ENCODE measurements at places on chromosomes 6 and 20.

- peak; percentile 19 for DNase-seq
Measured at GRCh38 chr6:153231048-153231646, 100.1 kb upstream of the RGS17 start.

DNA sequence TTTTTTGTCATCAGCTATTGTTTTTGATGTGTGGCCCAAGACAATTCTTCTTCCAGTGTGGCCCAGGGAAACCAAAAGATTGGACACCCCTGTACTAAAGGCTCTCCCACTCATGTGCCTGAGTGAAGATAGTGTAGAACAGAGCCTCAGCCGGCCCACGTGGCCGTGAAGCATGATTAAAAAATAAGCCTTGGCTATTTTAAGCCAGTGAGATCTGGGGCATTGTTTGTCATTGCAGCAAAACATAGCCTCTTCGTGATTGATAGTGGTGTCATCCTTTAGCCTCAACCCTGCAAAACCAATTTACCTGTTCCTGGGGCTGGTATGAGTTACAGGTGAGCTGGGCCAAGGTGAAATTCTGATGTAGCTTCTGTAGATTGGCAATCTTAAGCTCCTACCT is 85.3 kb downstream of the TULP4 start:
- no peak for DNase-seq

DNA sequence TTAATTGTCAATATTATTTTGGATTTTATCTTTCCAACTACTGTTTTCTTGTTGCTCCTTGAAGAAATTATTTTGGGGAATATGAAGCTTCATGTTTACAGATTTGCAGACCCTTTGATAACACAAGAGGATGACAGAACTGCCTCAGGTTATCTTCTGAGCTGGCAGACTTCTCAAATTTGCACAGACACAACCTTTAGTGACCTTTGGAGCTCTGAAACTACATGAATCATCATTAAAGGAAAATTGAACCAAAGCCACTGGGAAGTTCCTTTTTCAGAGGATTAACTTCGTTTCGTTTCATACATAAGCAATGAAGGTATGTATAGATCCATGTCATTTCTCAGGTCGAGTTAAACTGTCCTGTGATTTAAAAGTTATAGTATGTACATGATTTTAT is 85.9 kb downstream of the FBXO5 start:
- no peak for DNase-seq

DNA sequence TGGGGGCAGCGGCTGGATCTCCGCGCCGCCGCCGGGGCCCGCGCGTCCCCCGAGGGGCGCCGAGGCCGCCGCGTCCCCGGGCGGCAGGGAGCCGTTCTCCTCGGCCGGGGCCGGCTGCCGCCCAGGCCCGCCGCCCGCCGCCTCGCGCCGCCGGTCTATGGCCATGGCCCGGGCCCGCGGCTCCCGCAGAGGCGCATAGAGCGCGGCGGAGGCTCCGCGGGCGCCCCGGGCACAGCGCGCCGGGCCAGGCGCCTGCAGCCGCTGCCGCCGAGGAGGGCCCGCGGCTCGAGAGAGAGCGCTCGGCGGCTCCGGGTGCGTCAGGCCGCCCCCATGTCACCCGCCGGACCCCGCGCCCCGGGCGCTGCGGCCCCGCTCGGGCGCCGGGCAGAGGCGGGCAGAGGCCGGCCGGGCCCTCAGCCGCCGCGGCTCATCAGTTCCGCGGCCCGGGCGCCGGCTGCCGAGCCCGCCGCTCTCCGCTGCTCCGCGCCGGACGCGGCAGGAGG is 404 bp downstream of the SLC22A23 start:
- DNase-seq: no peak

DNA sequence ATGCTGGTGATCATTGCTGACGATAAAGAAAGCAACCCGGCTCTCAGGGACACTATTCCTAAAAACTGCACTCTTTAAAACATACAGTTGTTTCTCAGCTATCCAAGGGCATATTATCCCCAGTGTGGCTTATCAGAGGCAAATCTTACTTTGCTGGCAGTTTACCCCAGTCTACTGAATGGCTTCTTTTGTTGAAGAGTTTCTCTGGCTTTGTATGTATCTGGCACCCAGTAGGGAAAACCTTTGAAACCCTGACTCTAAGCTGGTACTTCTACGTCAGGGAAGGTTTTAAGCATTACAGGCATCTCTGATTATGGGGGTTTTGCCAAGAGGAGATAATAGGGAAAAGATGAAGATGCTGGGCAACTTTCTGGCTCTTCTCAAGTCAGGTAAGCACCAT is 637.6 kb upstream of the CHD6 start:
- DNase-seq: no peak

DNA sequence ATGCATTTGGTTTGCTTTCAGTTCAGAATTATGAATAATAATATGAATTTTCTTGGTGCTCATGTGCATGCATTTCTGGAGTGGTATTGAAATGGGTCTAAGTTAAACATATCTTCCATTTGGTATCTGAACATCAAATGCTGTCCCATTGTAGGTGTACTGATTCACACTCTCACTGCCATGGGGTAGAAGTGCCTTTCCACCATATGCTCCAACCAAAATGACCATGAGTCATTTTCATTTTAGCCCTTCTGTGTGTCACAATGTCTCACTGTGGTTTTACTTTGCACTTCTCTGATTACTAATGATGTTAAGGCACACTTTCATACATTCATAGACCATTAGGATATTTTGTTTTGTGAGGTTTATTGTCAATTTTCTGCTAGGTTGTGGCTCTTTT is 211.9 kb downstream of the HAO1 start:
- no peak for DNase-seq

- no peak for DNase-seq
Measured at GRCh38 chr20:20293691-20294385, 74.1 kb upstream of the INSM1 start.

DNA sequence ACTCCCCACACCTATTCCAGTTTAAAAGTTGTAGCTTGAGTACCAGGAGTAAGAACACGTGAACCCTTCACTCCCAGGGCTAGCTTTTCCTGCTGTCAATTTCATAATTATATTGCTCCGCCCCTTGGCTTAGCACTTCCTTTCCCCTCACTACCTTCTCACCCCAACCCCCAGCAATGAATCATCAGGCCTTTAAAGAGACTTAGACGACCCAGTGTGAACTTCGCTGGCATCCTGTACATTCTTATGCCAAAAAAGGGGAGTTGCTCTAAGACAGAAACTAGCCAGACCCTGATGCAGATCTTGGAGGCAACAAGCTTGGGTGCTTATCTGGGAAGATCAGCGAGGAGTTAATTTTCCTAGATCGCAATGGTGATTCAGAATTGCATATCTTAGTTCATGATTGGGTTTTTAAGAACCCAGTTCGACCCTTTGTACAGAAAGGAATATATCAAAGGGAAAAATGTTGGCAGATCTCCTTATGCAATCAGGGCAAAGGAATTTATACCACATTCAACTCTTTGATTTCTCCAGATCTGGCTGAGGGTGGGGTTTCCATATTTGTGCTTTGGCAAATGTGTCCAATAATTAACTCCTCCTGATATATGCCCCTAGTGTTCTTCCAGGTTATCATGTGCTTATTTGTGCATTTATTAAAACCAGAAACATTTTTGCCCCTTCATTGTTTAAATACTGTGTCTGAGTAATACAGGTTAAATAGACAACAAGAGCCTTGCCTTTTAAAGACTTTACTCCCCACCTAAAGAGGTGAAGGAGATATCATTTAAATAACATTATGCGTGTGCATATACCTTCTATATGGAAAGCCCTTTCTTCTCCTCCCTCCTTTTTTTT is 8.1 kb upstream of the ATXN1 start:
- DNase-seq: no peak

GRCh38 chr6:38714239-38715015 is 684 bp upstream of the DNAH8 start:
- DNase-seq: no peak

DNA sequence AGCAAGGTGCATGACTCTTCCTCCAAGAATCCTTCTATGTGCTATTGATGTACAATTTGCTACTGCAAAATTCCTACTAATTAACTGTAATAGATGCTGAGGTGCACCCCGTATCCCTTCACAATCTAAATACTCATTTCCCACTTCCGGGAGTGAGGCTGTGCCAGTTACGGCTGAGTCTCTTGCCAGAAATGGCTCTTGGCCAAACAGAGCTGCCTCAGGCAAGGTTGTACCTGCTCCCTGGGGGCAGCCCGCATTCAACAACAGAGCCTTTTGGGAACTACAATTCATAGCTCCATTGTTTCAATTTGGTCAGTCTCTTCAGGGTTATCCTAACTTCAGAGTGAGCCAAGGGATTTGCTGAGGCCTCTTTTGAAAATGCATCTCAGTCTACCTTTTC is 789.8 kb upstream of the MAP3K7 start:
- no peak for DNase-seq

GRCh38 chr6:19713411-19713810 is 123.8 kb upstream of the ID4 start:
- DNase-seq: no peak

GRCh38 chr20:42352096-42352495 is 733.9 kb upstream of the CHD6 start:
- DNase-seq: no peak

GRCh38 chr20:62769346-62770071 is 26.8 kb upstream of the MRGBP start:
- no peak for DNase-seq

- no peak for DNase-seq
Measured at GRCh38 chr6:100678027-100678426, 203.1 kb downstream of the ASCC3 start.

- DNase-seq: no peak
Measured at GRCh38 chr6:147936703-147937470, 405.8 kb upstream of the SASH1 start.

DNA sequence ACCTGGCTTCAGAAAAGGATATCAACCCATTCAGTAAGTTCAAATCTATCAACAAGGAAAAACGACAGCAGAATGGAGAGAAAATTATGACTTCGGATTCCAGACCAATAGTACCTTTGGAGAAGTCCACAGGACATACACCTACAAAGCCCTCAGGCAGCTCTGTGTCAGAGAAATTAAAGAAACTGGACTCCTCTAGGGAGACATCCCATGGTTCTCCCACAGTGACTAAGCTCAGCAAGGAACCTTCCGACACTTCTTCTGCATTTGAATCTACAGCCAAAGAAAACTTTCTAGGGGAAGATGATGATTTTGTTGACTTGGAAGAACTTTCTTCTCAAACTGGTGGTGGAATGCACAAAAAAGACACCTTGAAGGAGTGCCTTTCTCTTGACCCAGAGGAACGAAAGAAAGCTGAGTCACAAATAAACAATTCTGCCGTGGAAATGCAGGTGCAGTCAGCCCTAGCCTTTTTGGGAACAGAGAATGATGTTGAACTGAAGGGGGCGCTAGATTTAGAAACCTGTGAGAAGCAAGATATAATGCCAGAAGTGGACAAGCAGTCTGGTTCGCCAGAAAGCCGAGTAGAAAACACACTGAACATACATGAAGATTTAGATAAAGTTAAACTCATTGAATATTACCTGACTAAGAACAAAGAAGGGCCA is 67.4 kb upstream of the HINT3 start:
- no peak for DNase-seq

DNA sequence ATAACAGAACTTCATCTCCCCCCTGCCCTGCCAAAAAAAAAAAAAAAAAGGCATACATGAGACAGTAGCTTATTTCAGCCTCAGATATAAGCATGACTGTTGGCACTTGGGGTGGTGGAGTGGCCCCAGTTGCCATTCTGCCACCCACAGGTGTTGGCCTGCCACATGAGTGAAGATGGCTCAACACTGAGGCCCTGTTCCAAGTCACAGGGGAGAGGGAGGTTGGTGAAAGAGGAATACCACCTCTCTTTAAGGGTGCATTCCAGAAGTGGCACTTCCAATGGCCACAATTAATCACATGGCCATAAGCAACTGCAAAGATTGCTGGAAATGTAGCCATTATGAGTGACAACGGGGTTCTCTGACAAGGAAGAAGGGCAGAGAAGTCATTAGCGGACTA is 61.9 kb upstream of the JARID2 start:
- no peak for DNase-seq

GRCh38 chr6:138638604-138639003 is 135.0 kb upstream of the CCDC28A start:
- DNase-seq: no peak

- no peak for DNase-seq
Measured at GRCh38 chr20:47680804-47681529, 104.3 kb downstream of the SULF2 start.

DNA sequence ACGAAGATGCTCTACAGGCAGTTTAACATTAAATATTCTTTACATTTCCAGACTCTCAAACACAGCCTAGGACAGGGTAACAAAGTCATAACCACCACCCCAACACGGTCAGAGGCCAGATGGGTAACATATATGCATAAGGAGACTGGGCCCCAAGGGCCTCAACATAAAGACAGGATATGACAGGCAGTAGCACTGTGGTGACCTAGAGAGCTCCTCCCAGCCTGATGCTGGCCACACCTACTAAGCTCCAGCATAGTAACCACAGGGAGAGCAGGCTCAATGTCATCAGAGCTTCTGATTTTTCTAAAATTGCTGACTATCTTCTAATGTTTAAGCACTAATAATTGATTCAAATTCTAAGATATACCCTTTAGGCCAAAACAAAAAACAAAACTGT is 21.7 kb downstream of the SMLR1 start:
- no peak for DNase-seq

- no peak for DNase-seq
Measured at GRCh38 chr6:111898452-111898851, 25.2 kb upstream of the FYN start.

DNA sequence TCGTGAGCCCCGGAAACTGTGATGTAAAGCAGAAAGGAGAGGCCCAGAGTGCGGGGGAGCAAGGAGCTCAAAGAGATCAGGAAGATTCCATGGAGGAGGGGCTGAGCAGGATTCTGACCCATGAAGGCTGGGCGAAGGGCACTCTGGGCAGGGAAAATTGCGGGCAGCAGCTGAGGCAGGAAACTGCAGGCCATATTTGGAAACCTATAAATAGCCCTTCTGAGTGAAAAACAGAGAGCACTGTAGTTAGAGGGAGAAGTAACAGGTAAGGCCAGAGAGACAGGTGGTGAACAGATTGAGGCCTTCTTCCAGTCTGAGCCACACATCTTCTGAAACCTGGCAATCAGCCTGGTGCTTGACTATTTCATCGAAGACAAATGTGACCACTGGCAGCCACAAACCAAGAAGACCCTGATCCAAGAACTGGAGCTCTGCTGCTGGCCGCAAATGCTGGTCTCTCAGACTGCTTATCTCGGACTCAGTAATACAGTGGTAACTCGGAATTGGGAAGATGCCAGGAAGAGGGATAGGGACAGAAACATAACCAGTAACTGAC is 14.1 kb upstream of the BEND3 start:
- DNase-seq: no peak

DNA sequence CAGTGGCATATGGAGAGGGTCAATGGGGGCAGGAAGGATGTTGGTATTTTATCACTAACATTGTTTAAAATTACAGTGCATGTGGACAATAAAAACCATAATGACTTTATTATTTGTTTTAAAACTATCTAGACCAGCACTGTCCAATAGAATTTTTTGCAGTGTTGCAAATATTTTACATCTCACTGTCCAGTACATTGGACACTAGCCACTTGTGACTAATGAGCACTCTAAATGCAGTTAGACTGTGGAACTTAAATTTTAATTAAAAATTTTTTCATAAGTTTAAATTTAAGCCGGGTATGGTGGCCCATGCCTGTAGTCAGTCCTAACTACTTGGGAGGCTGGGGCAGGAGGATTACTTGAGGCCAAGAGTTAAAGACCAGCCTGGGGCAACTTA is 101.7 kb downstream of the DTD1 start:
- no peak for DNase-seq
